Kasumi-1 (cell line): ENCODE measurements at places on chromosomes 3 and 15.

DNA sequence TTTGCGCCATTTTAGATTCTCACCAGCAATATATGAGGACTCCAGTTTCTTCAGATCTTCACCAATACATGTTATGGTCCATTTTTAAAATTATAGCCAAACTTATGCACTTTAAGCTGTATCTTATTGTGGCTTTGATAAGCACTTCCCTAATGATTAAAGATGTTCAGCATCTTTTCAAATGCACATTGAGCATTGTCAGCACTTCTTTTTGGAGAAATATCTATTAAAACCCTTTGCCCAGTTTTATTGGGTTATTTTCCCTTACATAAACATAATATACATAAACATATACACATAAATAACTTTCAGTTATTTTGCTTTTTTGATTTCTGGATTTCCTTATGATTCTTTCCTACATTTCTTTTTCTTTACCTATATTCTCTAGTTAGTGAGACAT lies 83.8 kb downstream of the ROBO1 start:
- DNase-seq = no peak

GRCh38 chr3:193774272-193774915 lies 181.4 kb downstream of the OPA1 start:
- DNase-seq = no peak

DNA sequence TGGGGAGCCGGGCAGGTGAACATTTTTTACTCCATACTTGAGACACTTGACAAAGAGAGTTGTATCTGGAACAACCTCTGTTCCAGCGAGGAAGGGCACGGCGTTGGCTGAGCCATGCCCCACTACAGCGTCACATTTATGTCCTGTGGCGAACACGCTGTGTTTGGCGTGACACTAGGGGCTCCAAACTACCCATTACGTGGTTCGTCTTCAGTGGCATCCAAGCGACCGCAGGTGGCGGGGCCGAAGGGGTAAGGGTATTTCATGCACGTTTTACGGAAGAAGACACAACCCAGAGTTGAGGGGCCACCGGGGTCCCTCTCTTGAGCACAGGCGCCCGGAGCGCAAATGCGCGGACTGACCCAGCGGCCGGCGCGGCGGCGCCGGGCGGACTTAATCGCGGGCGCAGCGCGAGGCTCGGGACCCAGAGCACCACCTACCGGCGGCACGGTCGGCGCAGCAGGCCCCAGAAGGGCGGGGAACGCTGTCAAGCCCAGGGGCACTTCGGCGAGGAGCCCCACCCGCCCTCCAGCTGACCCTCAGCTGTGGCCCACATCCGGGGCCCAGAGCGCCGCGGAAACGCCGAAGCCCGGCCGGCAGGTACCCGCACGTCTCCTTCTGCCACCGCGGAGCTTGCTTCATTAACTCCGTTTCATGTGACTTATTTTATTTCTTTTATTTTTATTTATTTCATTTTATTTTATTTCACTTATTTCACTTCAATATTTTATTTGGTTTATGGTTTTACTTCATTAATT lies 36.4 kb upstream of the TRIM71 start:
- peak; percentile 76 for DNase-seq

DNA sequence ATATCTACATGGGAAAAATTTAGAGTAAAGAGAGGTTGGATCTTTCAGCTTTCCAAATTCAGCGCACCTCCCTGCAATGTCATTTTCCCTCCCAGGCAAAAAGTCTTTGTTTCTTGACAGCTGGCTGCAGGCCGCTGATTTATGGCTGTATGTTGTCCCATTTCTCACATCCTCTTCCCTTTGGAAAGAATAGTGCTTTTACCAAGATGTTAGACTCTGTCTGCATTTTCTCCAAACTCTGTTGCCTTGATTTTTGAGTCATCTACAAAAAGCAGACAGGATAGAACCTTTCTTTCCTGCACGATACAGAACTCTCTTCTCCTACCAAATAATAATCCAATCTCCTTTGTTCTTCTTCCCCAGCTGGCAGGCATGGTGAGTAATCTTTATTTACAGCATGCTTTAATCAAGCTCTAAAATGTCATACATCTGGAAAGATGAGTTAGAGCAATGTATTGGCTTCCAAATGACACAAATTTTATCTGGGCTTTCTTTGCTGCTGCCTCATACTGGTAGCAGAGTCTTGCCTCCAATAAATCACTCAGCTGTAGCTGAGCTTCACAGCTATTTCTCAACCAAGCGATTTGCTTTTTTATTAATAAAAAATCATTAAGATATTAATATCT lies 101.9 kb downstream of the PIK3R4 start:
- DNase-seq = no peak

DNA sequence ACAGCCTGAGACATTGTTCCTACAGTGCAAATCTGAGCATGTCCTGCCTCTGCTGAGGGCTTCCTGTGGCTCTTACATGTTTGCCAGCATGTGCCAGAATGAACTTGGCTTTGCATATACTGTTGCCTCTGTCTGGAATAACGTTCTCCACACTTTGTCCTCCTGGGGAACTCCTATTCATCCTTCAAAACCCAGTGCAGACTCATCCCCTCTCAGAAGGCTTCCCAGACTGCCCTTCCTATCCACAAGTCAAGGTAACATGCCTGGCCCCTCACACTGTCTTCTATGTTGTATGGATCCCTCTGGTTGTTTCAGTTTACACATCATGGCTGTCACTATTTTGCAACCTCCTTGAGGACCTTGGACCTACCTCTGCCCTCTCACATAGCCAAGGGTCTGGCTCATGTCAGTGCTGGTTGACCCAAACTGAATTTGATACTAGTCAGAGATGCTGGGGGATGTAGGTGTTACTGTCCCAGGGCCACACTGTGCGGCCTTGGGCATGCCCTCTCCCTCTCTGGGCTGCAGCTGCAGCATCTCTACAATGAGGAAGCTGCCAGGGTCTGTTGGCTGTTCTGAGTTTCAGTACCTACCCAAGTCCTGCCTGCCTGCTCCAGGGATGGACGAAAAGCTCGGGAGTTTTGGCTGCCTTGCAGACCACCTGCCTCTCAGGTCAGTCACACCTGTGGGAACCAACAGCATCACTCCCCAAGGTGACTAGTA lies 29.0 kb upstream of the TSPAN3 start:
- no peak for DNase-seq

DNA sequence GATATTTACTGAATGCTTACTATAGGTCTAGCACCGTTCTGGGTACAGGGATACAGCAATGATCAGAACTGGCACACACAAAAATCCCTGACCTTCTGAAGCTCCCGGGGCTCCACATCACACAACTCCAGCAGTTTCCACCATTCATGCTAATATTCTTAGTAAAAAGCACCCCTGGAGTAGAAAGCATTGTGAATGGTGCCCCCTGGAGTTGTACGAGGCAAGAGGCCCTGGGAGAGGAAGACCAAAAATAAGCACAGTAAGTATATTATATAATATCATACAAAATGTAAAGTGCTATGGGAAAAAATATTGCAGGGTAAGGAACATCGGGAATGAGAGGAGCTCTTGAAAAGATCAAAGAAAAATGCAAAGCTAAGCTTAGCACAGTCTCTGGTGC lies 790 bp upstream of the SRGAP3 start:
- peak; percentile 30 for DNase-seq

- no peak for DNase-seq
Observed at GRCh38 chr15:65413760-65414144, 9.0 kb downstream of the IGDCC4 start.

DNA sequence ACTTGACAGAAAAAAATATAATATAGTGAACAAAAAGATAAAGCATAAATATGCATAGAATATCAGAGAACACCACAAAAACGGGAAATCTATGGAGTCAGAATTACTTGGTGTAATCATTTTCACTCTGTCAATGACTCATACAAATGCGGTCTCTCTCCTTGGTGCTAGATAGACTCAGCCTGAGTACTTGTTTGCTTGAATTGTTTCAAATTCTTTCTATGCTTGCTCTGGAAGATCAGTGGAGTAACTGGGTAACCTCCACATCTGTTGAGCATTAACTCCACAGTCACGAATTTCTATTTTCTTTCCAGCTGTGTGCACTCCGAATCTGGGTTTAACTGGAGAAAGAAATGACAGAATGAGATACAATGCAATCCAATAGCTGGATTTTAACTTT lies 760.4 kb downstream of the ZPLD1 start:
- DNase-seq = no peak

- no peak for DNase-seq
Observed at GRCh38 chr3:99863588-99863987, 45.9 kb downstream of the CMSS1 start.

DNA sequence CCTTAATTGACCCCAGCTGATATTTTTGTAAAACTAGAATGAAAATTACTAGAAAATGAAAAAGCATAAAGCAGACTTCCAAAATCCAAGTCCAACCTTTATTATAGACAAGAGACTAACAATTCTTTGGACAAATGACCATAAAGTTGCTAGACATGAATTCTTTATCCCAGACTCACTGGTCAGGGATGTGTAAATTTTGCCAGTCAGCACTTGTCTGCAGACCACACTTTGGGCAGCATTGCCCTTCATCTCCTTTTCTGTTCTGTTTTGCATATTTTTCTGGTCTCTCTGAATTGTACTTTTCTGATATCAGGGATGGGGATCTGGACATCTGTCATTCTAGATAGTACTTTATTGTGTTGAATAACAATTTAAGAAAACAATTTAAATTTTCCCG lies 10.1 kb upstream of the RBMS3 start:
- DNase-seq = no peak

- DNase-seq = peak; percentile 87
Observed at GRCh38 chr3:29240248-29240647, 40.6 kb upstream of the RBMS3 start.

GRCh38 chr15:100020189-100020588 lies 287.0 kb upstream of the LYSMD4 start:
- no peak for DNase-seq

DNA sequence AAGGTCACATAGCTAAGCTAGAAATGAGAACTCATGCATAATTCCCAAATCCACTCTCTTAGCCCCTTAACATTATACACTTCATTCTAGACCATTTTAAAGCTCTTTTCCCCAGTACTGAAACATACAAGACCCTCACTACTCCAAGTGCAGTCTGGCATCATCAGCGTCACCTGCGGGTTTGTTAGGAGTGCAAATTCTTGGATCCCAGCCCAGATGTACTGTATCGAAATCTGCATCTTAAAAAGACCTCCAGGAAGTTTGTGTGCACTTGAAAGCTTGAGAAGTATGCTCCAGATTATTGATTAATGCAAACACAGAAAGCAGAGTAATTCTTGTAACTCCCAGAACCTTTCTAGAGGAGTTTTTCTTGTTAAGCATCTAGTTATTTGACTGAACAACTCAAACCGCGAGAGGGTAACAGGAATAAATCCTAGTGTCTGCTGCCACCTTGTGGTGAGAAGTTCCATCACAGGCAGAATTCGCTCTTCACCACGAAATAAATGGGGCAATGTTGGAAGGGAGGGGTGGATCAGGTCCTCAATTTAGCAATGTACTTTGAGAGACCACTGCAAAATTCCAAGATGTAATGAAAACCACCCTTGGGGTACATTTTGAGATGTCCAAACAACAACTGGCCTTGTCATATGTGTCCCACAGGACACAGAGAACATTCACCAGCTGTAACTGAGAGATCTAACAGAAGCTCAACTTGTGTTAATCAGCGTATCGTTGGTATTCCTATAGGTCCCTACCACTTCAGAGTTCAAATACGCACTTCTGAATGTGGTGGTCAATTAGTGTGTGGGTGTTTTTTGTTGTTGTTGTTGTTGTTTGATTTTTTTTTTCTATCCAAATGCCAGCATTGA lies 583 bp upstream of the C3orf49 start:
- DNase-seq = peak; percentile 73

GRCh38 chr3:124916837-124917409 lies 17.6 kb downstream of the MUC13 start:
- no peak for DNase-seq

- no peak for DNase-seq
Observed at GRCh38 chr15:70059476-70060213, 38.1 kb downstream of the TLE3 start.

GRCh38 chr3:149374793-149375500 lies 2.5 kb downstream of the TM4SF1 start:
- DNase-seq = no peak

- DNase-seq = no peak
Observed at GRCh38 chr3:170523248-170523647, 62.6 kb downstream of the SLC7A14 start.

DNA sequence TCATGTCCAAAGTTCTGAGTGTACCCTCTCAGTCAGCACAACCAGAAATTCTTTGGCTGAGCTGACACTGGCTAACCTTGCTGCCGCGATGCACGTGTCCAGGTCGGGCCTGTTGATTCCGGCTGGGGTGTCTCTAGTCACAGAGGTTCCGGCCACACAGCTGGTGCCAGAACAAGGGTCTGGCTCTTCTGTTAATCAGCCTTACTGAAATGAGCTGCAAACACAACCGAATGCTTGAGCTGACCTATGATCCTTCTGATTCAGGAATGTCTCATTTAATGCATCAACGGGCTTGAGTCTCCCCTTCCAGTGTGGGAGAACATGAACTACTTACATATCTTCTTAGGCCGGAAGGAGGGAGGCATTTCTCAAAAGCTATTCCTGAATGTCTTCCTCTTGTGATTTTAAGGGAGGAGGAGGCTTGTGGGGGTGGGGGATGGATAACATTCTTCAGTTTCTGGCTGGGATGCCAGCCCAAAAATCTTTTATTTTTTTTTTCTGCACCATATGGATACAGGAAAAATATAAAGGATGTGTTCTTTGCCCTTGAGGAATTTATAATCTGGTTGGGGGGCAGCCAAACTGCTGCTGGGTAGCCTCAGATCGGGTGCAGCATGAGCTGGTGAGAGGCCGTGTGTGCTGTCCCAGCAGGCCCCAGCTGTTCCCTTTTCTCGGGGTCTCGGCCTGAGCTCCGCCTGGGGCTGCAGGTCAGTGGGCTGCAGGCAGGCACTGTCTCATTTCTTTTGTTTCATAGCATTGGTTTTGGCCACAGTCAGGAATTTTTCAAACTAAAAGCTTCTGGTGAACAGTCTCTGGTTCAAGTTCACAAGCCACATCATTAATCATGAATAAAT lies 319.1 kb upstream of the TBL1XR1 start:
- DNase-seq = no peak

GRCh38 chr3:46549989-46550388 lies 16.1 kb downstream of the LRRC2 start:
- no peak for DNase-seq

- DNase-seq = no peak
Observed at GRCh38 chr15:54594115-54594514, 602.6 kb downstream of the RSL24D1 start.

GRCh38 chr3:108408883-108409799 lies 101.3 kb downstream of the MYH15 start:
- no peak for DNase-seq

GRCh38 chr3:23987356-23987755 lies 42.3 kb downstream of the NR1D2 start:
- DNase-seq = peak; percentile 87

- no peak for DNase-seq
Observed at GRCh38 chr15:39431376-39431775, 149.5 kb upstream of the THBS1 start.

- DNase-seq = no peak
Observed at GRCh38 chr15:24633082-24633481, 42.5 kb upstream of the NPAP1 start.

- no peak for DNase-seq
Observed at GRCh38 chr15:85633859-85634258, 160.9 kb downstream of the KLHL25 start.

- no peak for DNase-seq
Observed at GRCh38 chr3:161647936-161648470, 151.4 kb downstream of the OTOL1 start.

GRCh38 chr15:101133751-101134261 lies 118.0 kb downstream of the CHSY1 start:
- DNase-seq = no peak

GRCh38 chr3:42190701-42191442 lies 75.1 kb downstream of the CCK start:
- DNase-seq = peak; percentile 50
